Spleen (tissue), 13 donors: ENCODE measurements at places on chromosomes 4 and X. TPM values are rescaled to one million over a fixed set of nuclear protein-coding genes. Genes with fewer than 3 reads are reported as not detected.

DNA sequence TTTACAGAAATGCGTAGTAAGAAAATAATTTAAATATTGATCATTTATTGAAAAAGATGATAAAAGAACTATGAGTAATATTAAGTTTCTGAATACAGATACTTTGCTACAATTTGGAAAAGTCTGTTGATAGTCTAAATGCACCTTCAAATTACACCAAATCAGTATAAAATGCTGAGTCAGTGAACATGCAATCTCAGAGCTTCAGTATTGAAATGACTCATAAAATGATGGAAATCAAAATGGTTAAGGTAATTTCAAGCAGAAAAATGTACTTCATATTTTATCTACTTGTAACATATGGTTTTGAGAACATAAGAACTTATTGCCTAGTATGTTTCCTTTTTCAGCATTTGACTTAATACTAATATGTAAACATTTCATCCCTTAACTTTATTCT is 448.2 kb downstream of the PCDH10 start:
- H3K4me1 ChIP-seq, result no peaks in the 10 kb centered on the region
- H3K27me3 ChIP-seq, result no peaks in the 10 kb centered on the region
- H3K36me3 ChIP-seq, result no peaks in the 10 kb centered on the region
- DNase-seq, result no peak
- H3K27ac ChIP-seq, result no peak overlapping the region

- no peaks in the 10 kb centered on the region for H3K27me3 ChIP-seq
- H3K4me1 ChIP-seq, result no peaks in the 10 kb centered on the region
- H3K27ac ChIP-seq, result no peak overlapping the region
- no peak for DNase-seq
- H3K4me3 ChIP-seq, result no peak overlapping the region
- H3K36me3 ChIP-seq, result no peaks in the 10 kb centered on the region
Measured at GRCh38 chr4:53804719-53805118, 213.4 kb upstream of the LNX1 start.

PABPC1L2A gene
- total RNA-seq, result not detected

DNA sequence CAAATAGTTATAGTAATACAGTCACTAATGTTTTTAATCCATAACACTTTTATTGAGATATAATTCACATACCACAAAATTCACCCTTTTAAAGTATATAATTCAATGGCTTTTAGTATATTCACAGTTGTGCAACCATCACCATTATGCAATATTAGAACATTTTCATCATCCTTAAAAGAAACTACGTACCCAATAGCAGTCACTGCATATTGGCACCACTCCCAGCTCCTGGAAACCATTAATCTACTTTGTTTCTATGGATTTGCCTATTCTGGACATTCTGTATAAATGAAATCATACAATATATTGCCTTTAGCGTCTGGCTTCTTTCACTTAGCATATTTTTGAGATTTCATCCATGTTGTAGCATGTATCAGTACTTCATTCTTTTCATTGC is 99.3 kb downstream of the AMMECR1 start:
- H3K4me1 ChIP-seq, result no peaks in the 10 kb centered on the region
- no peak overlapping the region for H3K27ac ChIP-seq
- no peaks in the 10 kb centered on the region for H3K27me3 ChIP-seq
- no peak overlapping the region for H3K4me3 ChIP-seq
- no peak for DNase-seq

- no peaks in the 10 kb centered on the region for H3K4me1 ChIP-seq
- DNase-seq, result no peak
- H3K36me3 ChIP-seq, result no peaks in the 10 kb centered on the region
- no peaks in the 10 kb centered on the region for H3K27me3 ChIP-seq
Measured at GRCh38 chr4:116397291-116397690, 688.1 kb downstream of the TRAM1L1 start.

DNA sequence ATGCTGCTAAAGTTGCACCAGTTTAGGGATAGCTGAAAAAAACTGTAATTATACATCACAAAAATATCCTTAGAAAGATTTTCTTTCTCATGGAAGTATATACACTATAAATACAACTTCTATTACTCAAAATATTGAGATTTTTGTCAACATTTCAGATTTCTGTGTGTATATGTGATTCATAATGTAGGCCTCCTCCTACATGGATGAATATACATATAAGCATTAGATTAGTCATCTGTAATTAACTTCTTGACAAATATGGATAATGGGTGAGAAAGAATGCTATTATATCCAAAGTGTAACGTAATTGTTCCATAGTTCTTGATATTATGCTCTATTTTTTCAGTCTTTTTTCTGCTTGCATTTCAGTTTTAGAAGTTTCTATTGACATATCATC is 124.9 kb downstream of the CBLL2 start:
- H3K27ac ChIP-seq, result no peak overlapping the region
- no peaks in the 10 kb centered on the region for H3K36me3 ChIP-seq
- no peaks in the 10 kb centered on the region for H3K4me1 ChIP-seq
- no peaks in the 10 kb centered on the region for H3K27me3 ChIP-seq

- H3K27me3 ChIP-seq, result no peaks in the 10 kb centered on the region
- H3K27ac ChIP-seq, result no peak overlapping the region
- H3K4me3 ChIP-seq, result no peak overlapping the region
Measured at GRCh38 chrX:49844611-49845010, 15.5 kb downstream of the PAGE4 start.

DNA sequence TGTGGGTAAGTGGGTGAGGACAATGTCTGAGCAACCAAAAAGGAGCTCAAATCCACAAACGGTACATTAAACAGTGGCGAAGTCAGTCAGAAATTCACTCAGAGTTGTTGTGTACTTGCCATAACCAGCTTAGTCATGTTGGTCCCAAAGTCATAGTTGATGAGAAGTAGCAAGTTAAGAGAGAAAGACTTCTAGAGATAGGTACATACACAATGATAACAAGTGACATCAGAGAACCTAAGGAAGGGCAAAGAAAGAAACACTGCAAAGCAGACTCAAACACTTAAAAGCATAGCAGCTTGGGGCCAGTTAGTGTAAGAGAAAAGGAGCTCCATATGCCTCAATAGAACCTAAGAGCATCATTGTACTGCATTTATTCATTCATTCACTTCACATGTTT is 30.2 kb downstream of the DYNLT3 start:
- no peak for DNase-seq
- no peak overlapping the region for H3K27ac ChIP-seq
- H3K4me3 ChIP-seq, result no peak overlapping the region
- H3K27me3 ChIP-seq, result no peaks in the 10 kb centered on the region
- no peaks in the 10 kb centered on the region for H3K36me3 ChIP-seq

APLN gene
- 2.0 TPM for total RNA-seq

F11 gene
- not detected for total RNA-seq

GPRIN3 gene
- total RNA-seq, result 31.9 TPM

XAGE2 gene
- not detected for total RNA-seq

- peak overlapping the region; percentile 98 for H3K27ac ChIP-seq
- DNase-seq, result no peak
- peaks cover 25% of the 10 kb centered on the region for H3K27me3 ChIP-seq
Measured at GRCh38 chr4:140157341-140157740, 3.4 kb upstream of the MAML3 start.

WDR17 gene
- 4.7 TPM for total RNA-seq

DNA sequence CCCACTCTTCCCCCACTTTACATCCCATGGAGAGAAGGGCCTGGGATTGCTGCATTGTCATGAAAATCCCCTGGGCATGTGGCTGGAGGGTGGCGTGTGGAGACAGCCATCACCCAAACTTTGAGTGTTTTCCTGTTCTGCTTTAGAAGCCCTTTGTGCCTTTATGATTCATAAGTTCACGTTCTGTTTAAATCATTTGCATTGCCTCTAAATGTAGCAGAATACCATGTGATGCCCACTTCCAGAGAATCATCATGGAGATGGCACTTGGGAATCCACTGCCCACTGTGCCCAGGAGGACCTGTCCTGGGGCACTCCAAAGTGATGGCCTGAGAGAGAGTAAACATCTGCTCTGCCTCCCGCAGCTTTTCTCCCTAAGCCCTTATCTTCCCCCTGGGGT is 52.8 kb downstream of the MED28 start:
- H3K27me3 ChIP-seq, result no peaks in the 10 kb centered on the region
- no peak overlapping the region for H3K4me3 ChIP-seq
- DNase-seq, result no peak
- H3K4me1 ChIP-seq, result peaks cover 12% of the 10 kb centered on the region
- H3K27ac ChIP-seq, result no peak overlapping the region
- H3K36me3 ChIP-seq, result no peaks in the 10 kb centered on the region

DNA sequence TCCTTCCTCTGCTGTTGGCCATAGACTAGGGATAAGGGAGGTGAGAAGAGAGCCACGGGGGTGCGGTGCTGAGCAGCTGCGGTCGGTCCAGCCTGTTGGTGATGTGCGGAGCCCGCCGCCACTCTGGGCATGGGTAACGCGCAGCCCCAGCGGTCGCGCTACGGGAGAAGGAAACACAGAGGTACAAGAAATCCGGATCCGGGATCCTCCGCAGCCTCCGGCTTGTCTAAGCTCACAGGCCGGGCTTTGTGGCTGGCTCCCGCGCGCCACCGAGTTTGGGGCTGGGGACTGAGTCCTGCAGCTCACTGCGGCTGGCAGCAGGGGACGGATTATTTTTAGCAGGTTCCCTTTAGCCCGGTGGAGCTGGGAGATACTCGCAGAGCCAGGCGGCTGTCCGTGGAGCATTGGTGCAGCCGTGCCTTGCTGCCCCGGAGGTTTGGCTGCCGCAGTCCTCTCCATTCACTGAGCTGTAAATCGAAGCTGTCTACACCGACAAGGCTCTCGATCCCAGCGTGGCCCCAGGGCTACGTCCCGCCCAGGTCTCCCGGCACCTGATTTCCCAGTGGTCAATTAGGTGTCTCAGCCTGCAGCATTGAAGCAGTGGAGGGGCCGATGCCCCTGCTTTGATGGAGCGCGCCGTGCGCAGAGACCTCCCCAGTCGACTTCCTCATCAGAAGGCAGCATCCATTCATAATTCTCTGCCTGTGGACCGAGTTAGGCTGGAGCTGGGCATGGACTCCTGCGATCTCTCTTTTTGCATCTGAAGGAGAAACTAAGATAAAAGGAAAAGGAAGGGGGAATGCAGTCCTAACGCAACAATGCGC is 81.9 kb upstream of the SCML1 start:
- H3K27ac ChIP-seq, result no peak overlapping the region
- DNase-seq, result no peak
- no peak overlapping the region for H3K4me3 ChIP-seq

- H3K4me3 ChIP-seq, result peak within 1 kb of the TSS; percentile 39
- peaks cover 68% of the 10 kb centered on the region for H3K27me3 ChIP-seq
- peaks cover 11% of the 10 kb centered on the region for H3K4me1 ChIP-seq
- H3K36me3 ChIP-seq, result no peaks in the 10 kb centered on the region
Measured at GRCh38 chr4:48483006-48483776, at the start of gene SLC10A4. Gene SLC10A4 (plus strand): TSS chr4:48483343. CDS start chr4:48483562, 219 bp downstream.

USP17L19 gene
- not detected for total RNA-seq

DNA sequence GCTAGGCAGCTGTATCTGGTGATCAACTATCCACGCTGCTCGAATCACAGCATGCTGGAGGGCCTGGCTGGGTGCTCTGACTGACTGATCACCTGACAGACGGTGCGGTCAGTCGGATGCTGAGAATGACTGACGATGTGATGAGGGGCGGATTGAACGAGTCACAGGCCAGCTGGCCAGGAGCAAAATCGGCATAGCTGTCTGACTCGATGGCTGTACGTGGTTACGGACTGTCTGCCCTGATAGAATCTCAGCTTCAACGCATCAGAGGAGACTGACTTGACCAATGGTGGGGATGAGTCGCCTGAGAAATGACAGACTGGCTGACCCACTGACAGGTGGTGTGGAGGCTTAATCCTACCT is 1.0 kb upstream of the SUV39H1 start:
- peaks cover 26% of the 10 kb centered on the region for H3K36me3 ChIP-seq
- no peaks in the 10 kb centered on the region for H3K27me3 ChIP-seq
- peak; percentile 74 for DNase-seq
- H3K4me3 ChIP-seq, result no peak overlapping the region
- H3K4me1 ChIP-seq, result peaks cover 20% of the 10 kb centered on the region
- peak overlapping the region; percentile 87 for H3K27ac ChIP-seq

GRCh38 chr4:10861036-10861435 is 176.5 kb upstream of the CLNK start:
- DNase-seq, result no peak
- no peak overlapping the region for H3K27ac ChIP-seq
- H3K4me3 ChIP-seq, result no peak overlapping the region

GRCh38 chr4:183106839-183107238 is 7.8 kb downstream of the WWC2 start:
- no peaks in the 10 kb centered on the region for H3K4me1 ChIP-seq
- H3K27ac ChIP-seq, result no peak overlapping the region

- H3K27me3 ChIP-seq, result no peaks in the 10 kb centered on the region
- H3K27ac ChIP-seq, result no peak overlapping the region
- no peak overlapping the region for H3K4me3 ChIP-seq
- no peak for DNase-seq
- H3K36me3 ChIP-seq, result no peaks in the 10 kb centered on the region
Measured at GRCh38 chr4:21765810-21766407, 182.7 kb downstream of the KCNIP4 start.

CDX4 gene
- total RNA-seq, result not detected

LONRF3 gene
- total RNA-seq, result 2.5 TPM

GRCh38 chrX:108415891-108416290 is 22.3 kb downstream of the COL4A6 start:
- H3K4me3 ChIP-seq, result no peak overlapping the region
- H3K36me3 ChIP-seq, result no peaks in the 10 kb centered on the region
- no peak overlapping the region for H3K27ac ChIP-seq
- no peak for DNase-seq
- H3K27me3 ChIP-seq, result peaks cover 7% of the 10 kb centered on the region

PPBP gene
- total RNA-seq, result 95.1 TPM

PPID gene
- 17.2 TPM for total RNA-seq

GRCh38 chr4:141548791-141549190 is 87.6 kb upstream of the IL15 start:
- DNase-seq, result no peak
- H3K4me3 ChIP-seq, result no peak overlapping the region
- no peaks in the 10 kb centered on the region for H3K36me3 ChIP-seq
- no peaks in the 10 kb centered on the region for H3K4me1 ChIP-seq
- no peak overlapping the region for H3K27ac ChIP-seq

PSAPL1 gene
- total RNA-seq, result not detected

SH3BP2 gene
- 240 TPM for total RNA-seq

DNA sequence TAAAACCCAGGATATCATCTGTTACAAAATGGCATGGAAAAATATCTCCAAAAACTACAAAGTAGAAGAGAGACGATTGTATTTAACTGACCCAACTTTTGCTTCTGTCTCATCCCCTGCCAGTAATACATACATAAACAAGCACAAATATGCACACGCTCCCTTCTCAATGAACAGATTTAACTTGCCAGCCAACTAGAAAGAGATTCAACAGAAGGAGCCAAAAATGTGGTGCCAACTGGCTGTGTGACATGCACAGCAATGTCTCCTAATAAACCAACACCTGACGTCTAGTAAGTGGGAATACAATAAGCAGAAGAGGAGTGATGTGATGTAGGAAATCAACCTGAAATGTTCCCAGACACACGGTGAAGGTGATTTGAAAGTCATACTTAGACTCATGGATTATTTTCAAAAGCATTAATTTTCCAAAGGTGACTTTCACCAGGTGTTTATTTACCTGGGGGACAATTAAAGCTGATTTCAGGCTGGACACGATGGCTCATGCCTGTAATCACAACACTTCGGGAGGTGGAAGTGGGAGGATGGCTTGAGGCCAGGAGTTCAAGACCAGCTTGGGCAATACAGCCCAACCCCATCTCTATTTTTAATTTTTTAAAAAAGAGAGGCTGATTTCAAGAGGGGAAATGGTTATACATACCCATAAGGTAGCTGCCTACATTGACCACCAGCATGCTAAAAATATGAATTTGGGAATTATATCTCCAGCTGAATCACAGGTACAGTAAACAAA is 33.7 kb downstream of the SH3RF1 start:
- no peak overlapping the region for H3K4me3 ChIP-seq
- H3K36me3 ChIP-seq, result no peaks in the 10 kb centered on the region
- H3K4me1 ChIP-seq, result no peaks in the 10 kb centered on the region
- no peaks in the 10 kb centered on the region for H3K27me3 ChIP-seq
- DNase-seq, result no peak
- H3K27ac ChIP-seq, result no peak overlapping the region
